ENCODE measurements at places on chromosomes 3 and 15.

GRCh38 chr3:85054579-85054978, 95.8 kb downstream of the CADM2 start:
- DNase-seq, result no peak

GRCh38 chr3:65963787-65964677, 74.7 kb downstream of the MAGI1 start:
- DNase-seq, result no peak

DNA sequence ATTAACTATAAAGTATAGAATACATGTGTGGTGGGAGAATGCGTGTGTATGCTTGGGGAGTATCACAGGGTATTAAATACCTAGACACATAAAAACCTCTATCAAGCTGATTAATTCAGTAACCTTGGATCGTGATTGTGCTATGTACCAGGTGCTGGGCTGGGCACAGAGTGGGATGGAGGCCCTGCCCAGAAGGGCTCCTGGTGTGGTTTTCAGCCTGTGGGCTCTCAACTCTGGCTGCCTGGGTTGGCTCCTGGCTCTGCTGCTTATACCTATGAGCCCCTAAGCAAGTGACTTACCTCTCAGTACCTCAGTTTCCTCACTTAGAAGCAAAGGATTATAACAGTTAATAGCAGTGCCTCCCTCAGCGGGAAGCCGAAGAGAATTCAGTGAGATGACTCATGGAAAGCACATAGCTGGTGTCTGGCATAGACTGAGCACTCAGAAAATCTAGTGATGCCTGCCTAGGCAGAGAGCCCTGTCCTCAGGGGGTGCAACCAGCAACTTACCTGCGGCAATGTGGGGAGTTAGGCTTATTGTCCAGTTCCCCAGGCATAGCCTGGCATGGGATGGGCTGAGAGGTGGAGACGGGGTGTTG, 90.6 kb upstream of the MYZAP start:
- DNase-seq, result no peak

GRCh38 chr15:73686781-73687256, 2.6 kb downstream of the CD276 start:
- no peak for DNase-seq

- no peak for DNase-seq
Observed at GRCh38 chr15:51623386-51623938, 891 bp upstream of the DMXL2 start.

DNA sequence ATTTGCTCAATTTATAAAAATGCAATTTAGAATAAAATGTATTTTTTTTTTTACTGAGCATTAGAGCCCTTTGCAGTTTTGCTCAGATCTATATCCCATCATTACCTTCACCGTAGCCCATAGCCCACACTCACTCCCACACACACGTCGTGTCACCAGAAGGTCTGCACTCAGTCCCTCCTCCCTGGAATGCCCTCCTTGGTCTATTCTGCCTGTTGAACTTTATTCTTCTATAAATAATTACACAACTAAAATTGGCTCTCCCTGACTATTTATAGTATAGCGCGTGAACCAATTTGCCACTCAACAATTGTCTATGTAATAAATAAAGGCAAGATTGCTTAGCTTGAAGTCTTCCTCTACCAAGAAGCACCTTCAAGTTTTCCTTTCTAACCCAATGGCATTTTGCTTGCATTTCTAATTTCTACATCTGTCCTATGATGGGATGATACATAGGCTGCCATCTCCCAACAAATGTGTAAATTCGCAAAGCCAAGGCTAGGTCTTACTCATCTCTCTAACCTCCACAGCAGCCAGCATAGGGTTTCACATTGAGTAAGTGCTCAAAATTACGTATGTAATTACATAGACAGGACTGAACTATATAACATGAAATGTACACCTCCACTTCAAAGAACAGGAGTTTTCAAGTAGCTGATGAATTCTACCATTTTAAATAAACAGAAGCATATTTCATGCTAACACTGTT, 172.0 kb upstream of the HES1 start:
- DNase-seq, result no peak

DNA sequence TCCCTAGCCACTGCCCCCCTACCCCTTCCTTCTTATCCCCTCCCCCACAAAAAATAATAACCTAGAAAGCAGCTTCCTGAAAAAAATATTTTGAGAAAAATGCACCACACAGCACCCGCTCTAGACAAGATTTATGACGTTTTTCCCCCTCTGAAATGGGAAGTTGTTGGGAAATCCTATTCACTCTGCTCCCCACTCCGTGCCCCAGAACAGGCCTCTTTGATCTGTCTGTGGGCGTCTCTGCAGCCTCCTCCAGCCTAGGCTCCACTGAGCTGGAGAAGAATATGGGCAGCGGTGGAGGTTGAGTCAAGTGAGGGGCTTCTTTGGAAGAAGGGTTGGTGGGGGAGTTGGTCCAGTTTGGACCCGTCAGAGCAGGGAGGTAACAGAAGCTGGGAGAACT, 28.5 kb upstream of the POLG start:
- no peak for DNase-seq

GRCh38 chr3:58659051-58659675, 7.4 kb downstream of the FAM3D start:
- no peak for DNase-seq

DNA sequence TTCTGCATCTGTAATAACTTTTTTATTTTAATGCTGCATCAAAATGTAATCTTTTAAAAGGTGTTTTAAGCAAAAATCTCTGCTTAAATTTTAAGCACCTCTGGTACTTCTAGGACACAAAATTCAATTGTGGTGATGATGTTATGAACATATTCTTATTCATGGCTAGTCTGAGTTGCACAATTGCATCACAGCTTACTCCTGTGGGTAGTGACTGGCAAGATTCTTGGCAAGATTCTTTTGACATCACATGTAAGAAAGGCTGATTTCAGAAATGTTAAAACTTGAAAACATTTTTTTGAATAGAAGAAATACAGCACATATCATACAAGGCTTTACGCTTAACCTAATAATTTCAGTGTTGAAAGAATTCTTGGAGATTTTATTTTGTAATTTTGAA, 35.7 kb downstream of the IQCH start:
- DNase-seq, result no peak

DNA sequence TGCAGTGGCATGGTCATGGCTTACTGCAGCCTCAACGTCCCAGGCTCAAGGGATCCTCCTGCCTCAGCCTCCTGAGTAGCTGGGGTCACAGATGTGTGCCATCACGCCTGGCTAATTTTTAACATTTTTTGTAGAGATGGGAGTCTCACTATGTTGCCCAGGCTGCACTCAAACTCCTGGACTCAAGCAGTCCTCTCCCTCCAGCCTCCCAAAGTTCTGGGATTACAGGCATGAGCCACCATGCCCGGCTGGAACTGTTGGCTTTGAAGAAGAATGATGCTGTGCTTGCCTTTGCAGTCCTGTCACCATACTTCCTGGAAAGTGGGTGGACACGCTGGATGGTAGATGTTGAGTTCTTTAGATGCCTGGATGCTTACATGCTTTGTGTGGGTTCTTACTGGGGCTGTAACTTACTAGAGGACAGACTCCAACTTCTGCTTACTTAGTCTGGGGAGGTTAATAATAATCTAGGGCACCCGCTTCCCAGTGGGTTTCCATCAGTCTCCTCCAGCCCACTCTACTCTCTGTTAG, 36.7 kb downstream of the IGF1R start:
- DNase-seq, result no peak

- DNase-seq, result no peak
Observed at GRCh38 chr3:15819576-15819975, 21.8 kb upstream of the ANKRD28 start.

DNA sequence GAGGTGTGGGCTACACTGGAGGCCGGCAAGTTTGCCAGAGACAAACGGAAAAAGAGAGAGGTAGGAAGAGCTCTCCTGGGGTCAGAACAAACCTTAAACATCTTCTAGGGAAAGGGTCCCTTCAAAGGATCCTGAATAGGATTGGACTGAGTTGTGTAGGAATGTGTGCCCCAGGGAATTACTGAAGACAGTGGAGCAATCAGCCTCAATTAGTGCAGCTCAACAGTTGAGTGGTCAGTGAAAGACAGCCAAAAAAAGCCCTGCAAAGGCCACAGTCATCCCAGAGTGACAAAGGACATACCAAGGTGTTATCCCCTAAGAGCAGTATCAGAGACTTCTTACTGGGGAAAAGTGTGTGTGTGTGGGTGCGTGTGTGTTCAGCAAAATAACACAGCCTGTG, 70.3 kb downstream of the NUP210 start:
- no peak for DNase-seq
